ENCODE measurements at places on chromosomes 16 and 17.
A peak's percentile ranks its signal among the peaks of the same experiment; 100 is the strongest.

DNA sequence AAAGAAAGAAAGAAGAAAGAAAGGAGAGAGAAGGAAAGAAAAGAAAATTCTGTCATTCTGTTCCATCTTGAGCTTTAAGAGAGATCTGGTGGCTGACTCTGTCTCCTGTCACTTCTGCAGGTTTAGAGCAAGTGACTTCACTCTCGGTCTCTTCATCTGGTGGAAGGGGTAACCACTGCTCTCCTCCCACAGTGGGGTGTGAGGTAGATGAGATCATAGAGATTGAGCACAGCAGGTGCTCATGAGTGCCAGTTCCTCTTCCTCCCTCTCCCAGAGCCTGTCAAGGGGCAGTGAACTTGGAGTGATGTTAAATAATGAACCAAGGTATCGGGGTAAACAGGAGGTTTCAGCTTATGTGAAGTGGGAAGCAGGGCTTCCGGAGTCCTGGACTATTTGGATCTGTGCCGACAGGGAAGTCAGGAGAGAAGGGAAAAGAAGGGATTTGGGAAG is 47.7 kb downstream of the BEAN1 start:
- DNase-seq: peak; percentile 43

GRCh38 chr17:20997711-20998570 is 44.9 kb downstream of the USP22 start:
- no peak for DNase-seq

- DNase-seq: no peak
These were observed 9.7 kb downstream of the IRX6 start for GRCh38 chr16:55333684-55334083.

DNA sequence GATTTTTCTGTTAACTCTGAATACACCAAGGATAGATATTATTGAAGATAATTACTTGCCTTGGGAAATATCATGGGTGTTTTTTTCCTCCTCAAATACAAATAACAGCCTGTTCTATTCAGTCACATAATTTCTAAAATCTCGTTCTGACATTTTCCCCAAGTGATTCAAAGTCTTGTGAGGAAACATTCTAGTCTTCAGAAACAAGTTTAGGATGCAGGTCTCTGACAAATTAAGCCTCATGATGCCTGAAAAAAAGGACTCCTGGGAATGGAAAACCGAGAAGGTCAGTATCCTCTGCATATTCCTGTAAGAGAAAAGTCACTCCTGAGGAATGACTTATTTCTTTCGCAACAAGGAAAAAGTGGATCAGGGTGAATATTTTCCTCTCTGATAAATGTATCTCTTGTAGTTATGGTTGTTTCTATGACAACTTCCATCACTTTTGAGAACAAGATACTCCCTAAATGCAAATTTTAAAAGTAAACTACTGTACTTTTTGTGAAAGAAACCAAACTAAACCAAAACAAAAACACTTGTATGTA is 384.6 kb downstream of the CNTNAP4 start:
- no peak for DNase-seq

GRCh38 chr17:349666-350065 is 2.9 kb downstream of the RPH3AL start:
- no peak for DNase-seq

DNA sequence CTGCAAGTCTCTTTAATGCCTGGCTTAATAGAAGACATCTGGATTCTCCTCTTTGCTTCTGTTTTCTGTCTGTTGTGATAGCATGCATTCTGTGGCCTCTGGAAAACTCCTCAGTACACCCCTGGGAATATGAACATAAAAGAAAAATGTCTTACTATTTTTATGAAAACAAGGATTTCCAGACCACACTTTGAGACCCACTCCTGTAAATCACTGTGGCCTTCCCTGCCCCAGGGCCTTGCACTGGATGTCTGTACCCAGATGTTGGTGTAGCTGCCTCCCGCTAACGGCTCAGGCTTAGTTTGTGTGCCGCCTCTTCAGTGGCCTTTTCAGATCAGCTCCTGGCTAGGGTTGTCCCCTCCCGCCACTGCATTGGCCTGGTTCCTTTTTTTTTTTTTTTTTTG is 126.6 kb downstream of the SOCS1 start:
- no peak for DNase-seq

DNA sequence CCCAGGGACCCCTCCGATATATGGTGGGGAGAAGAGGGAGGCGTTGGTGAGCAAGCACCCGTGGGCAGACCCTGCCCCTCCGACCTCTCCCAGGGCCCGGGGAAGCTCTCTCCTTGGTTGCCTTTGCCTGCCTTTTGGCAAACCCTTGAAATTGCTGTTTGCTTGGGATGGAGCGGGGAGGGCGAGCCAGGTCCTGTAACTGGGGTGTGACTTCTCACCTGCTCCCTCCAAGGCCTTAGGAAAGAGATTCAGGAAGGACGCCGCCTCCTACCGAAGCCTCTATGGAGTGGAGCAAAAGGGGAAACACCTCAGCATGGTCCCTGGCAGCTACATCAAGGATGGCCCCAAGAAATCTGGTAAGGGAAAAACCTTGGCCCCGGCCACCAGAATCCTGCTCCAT is 4.6 kb downstream of the C16orf78 start:
- DNase-seq: no peak

DNA sequence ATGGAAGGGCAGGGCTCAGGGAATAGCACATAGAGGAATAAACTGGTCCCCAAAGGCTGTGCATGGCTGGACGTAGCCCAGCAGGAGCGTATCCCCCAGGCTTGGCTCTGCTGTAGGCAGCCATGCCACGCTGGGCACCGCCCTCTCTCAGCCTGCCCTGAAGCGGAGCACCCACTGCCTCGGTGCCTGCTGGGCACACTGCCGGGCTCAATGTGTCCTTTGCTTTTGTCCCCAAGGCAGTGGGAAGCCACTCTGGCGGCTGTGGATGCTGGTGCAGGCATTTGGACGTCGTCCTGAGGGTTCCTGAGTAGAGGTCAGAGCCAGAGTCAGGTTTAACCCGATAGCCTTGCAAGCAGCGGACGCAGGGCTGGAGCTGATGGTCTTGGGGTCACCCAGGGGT is 141.0 kb downstream of the ENGASE start:
- no peak for DNase-seq

GRCh38 chr17:4482338-4483011 is 16.2 kb upstream of the SPNS2 start:
- DNase-seq: no peak

- DNase-seq: no peak
These were observed 105.9 kb downstream of the METRNL start for GRCh38 chr17:83185023-83186002.

DNA sequence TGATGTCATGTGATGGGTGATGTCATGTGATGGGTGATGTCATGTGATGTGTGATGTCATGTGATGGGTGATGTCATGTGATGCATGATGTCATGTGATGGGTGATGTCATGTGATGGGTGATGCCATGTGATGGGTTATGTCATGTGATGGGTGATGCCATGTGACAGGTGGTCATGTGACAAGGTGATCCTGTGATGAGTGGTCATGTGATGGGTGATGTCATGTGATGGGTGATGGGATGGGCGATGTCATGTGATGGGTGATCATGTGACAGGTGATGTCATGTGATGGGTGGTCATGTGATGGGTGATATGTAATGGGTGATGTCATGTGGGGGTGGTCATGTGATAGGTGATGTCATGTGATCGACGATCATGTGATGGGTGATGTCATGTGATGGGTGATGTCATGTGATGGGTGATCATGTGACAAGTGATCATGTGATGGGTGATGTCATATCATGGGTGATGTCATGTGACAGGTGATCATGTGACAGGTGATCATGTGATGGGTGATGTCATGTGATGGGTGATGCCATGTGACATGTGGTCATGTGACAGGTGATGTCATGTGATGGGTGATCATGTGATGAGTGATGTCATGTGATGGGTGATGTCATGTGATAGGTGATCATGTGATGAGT is 17.2 kb downstream of the CD300LB start:
- no peak for DNase-seq

GRCh38 chr16:2121853-2122252 is 13.8 kb downstream of the PKD1 start:
- no peak for DNase-seq

GRCh38 chr16:57020651-57021050 is 31.3 kb downstream of the NLRC5 start:
- no peak for DNase-seq

GRCh38 chr17:49031965-49032928 is 35.1 kb downstream of the IGF2BP1 start:
- DNase-seq: peak; percentile 87
